ENCODE measurements at places on chromosomes 5 and 9. TPM values are rescaled to one million over a fixed set of nuclear protein-coding genes. Genes with fewer than 3 reads are reported as not detected.

DNA sequence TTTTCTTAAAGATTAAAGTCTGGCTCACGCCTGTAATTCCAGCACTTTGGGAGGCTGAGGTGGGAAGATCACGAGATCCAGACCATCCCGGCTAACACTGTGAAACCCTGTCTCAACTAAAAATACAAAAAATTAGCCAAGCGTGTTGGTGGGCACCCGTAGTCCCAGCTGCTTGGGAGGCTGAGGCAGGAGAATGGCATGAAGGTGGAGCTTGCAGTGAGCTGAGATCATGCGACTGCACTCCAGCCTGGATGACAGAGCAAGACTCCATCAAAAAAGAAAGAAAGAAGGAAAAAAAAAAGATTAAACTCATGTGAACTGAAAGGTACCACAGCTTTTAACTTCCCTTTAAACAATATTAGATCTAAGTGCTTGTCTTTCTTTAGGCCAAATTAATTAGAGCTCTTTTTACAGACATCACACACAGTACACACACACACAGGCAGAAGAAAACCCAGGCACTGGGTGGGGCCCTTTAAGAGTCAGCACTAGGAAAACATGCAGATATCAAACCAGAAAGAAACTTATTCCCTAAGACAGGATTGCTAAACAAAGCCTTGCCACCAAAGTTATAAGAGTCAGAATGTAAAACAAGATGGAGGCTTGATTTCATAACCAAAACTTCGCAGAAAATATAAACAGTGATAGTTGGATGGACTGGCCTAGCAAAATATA lies 29.3 kb upstream of the UHRF2 start:
- peak overlapping the region; percentile 69 for H3K27ac ChIP-seq
- DNase-seq = no peak
- peaks cover 6% of the 10 kb centered on the region for H3K4me1 ChIP-seq
- H3K36me3 ChIP-seq = no peaks in the 10 kb centered on the region

- no peaks in the 10 kb centered on the region for H3K27me3 ChIP-seq
- H3K4me3 ChIP-seq = no peak overlapping the region
- no peak for DNase-seq
- no peaks in the 10 kb centered on the region for H3K36me3 ChIP-seq
- H3K4me1 ChIP-seq = peaks cover 70% of the 10 kb centered on the region
Measured at GRCh38 chr5:6733411-6734242, 20.4 kb downstream of the TENT4A start.

- H3K27ac ChIP-seq = no peak overlapping the region
- DNase-seq = no peak
- no peak overlapping the region for H3K4me3 ChIP-seq
- no peaks in the 10 kb centered on the region for H3K4me1 ChIP-seq
Measured at GRCh38 chr9:115930472-115930871, 223.1 kb upstream of the PAPPA start.

DNA sequence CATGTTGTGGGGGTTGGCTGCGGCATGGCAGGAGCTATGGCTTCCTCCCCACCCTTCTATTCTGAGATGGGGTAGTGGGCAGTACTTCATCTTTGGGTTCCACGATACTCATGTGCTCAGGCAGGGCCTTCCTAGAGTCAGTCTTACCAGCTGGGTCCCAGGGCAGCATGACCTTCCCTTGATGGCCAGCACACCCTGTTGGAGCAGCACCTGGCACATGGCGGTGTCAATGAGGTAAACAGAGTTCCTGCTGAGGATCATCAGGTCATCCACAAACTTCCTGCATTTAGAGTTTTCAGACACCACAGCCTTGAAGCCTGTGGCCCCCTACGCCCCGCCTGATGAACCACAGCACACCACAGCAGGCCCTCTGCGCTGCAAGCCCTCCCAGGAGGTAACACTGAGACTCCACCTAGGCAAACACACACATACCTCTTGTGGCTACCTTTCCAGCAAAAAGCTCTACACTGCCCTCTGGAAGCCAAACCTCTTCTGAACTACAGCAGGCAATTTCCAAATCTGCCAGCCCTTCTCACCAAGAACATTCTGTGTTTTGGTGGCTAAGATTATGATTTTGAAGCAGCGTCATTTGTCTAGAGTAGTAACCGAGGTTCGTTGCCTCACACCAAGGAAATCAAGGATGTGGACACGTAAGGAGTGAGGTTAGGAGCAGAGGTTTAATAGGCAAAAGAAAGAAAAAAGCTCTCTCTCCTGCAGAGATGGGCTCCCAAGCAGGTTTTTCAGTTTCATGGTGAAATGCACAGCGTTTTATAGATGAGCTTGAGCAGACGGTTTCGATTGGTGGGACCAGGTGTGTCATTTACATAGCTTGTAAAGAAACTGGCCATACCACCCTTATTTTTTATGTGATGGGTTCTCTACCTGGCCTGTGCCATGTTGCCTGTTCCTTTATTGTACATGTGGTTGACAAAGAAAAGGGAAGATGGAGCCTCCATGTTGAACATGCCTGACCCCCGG lies 20.3 kb upstream of the TMEM174 start:
- no peak overlapping the region for H3K27ac ChIP-seq
- no peaks in the 10 kb centered on the region for H3K27me3 ChIP-seq
- no peak overlapping the region for H3K4me3 ChIP-seq
- no peak for DNase-seq

Gene CCL28
- total RNA-seq = 0.74 TPM

DNA sequence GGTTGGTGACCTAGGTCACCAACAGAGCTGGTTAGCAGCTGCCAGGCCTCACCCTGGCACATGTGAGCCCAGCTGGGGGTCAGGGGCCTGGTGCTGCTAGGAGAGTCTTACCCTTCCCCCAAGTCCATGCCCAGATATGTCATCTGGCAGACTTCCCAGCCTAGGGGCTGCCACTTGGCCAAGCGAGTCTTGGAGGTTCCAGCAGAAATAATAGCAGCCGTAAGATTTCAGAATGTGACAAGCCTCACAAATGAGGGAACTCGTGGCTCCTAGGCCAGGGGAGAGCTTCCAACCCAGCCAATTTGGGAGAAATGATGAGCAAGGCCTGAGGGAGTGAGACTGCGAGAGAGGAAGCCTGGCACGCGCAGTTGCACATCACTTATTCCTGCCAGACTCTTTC lies 11.1 kb downstream of the URM1 start:
- no peak overlapping the region for H3K4me3 ChIP-seq
- H3K4me1 ChIP-seq = no peaks in the 10 kb centered on the region
- H3K27me3 ChIP-seq = no peaks in the 10 kb centered on the region
- no peak for DNase-seq

DNA sequence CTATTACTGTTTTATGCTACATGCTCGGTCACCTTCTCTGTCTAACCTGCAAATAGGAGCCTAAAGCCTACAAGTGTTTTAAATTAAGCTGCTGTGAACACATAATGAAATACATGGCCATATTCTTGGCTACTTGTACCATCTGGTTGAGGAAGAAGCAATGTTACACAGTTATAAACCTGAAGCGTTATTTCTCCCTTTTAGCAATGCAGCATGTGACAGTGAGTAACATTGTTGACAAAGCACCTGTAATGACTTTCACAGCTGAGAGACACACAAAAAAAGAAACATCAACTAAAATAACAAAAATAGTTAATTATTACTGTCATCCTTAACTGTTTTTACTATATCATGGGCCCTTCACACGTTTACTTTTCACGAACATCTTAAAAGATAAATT lies 146.9 kb downstream of the RORB start:
- no peak for DNase-seq
- no peak overlapping the region for H3K27ac ChIP-seq
- H3K4me1 ChIP-seq = no peaks in the 10 kb centered on the region

- H3K4me3 ChIP-seq = no peak overlapping the region
- H3K27me3 ChIP-seq = no peaks in the 10 kb centered on the region
- peaks cover 55% of the 10 kb centered on the region for H3K36me3 ChIP-seq
- H3K4me1 ChIP-seq = no peaks in the 10 kb centered on the region
Measured at GRCh38 chr5:37015795-37016666, 139.5 kb downstream of the NIPBL start.

- H3K4me3 ChIP-seq = no peak overlapping the region
- H3K27me3 ChIP-seq = no peaks in the 10 kb centered on the region
- peaks cover 15% of the 10 kb centered on the region for H3K4me1 ChIP-seq
- H3K27ac ChIP-seq = no peak overlapping the region
- no peaks in the 10 kb centered on the region for H3K36me3 ChIP-seq
- peak; percentile 91 for DNase-seq
Measured at GRCh38 chr5:132295505-132296411, 1.6 kb downstream of the SLC22A4 start.

Measured in vagina (tissue), 2 donors.